H1 (cell line): ENCODE measurements at places on chromosomes 5 and 9. TPM values are rescaled to one million over a fixed set of nuclear protein-coding genes. Genes with fewer than 3 reads are reported as not detected.

DNA sequence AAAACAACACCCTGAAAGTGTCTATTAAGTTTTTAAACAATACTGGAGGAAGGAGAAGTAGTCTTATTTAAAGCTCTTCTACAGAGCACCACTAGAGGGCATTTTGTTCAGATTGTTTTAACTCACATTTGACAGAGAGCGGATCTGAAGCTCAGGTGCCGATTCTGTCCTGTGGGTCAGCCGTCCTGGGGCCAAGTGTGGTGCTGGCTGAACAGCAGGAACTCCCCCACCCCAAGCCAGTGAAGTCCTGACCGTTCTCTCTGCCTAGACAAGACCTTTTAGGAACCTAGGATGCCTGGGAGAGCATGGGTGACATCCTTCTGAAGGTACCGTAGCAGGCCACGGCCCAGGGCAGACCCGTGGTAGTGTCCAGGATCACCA, 3.9 kb downstream of the EXOC3 start:
- no peak for DNase-seq

DNA sequence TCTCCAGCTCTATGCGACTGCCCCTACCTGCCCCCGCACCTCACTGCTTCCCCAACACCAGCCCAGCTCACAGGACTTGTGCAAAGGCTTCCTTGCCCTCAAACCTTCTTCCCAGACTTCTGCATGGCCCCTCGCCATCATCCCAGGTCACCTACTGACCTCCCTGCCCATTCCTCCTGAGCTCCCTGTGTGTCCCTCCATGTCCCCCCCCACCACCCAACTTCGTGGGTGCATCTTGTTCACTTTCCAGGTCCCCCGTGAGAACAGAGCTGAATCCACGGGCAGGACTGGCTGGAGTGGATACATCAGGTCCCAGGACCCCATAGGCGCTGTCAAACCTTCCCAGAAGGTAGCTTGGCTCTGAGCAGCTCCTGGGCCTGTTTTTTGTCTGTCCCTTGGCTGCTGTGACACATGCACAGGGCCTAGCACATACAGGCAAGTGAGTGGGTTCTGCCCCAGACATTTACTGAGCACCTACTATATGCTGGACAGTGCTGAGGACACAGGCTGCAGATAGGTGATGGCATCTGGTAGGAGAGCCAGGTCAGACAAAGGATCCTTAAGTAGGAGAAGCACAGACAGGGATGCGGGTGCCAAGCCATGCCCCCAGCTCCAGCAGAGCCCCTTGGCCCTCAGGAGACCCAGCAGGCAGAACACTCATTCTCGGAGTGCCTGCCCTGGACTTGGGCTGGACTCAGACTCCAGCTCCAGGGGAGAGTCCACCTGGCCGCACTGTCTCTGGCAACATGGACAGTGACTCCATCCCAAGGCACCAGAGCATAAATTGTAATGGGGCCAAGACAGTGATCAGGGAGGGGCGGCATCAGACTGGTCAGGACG, 15.0 kb downstream of the NINJ1 start:
- DNase-seq: no peak

DNA sequence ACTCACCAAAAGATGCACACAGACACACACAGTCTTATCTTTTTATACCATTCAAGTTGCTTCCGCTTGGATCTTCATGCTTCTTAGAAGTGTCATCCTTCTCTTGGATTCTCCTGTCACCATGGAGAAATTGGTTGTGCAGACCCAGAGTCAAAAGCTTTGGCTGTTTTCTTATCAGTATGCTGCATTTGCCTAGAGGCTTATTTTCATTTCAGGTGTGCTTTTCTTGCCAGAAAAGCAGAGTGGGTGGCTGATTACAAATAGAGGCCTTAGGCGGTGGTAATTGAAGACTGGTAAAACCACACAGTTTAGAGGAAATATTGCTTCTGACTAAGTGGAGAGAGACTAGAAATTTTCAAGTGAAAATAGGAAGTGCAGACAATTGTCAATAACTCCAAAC, 70.2 kb upstream of the TLE4 start:
- no peak for DNase-seq

GRCh38 chr5:120605325-120606079, 141.4 kb downstream of the PRR16 start:
- DNase-seq: no peak

DNA sequence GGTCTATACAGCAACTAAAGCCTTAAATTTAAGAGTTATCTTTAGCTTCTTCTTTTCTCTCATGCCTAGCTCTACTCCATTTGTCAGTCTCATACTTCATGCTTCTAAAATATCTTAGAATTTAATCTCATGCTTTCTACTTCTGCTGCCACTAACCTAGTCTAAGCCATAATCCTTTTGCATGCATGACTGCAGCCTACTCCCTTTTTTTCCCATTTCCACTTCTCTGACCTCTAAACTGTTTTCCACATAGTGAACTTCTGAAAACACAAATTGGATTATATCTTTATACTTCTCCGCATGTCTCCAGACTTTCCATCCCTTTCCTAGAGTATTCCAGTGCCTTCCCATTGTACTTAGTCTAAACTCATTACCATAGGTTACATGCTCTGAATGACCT, 193.0 kb downstream of the XRCC4 start:
- no peak for DNase-seq

DNA sequence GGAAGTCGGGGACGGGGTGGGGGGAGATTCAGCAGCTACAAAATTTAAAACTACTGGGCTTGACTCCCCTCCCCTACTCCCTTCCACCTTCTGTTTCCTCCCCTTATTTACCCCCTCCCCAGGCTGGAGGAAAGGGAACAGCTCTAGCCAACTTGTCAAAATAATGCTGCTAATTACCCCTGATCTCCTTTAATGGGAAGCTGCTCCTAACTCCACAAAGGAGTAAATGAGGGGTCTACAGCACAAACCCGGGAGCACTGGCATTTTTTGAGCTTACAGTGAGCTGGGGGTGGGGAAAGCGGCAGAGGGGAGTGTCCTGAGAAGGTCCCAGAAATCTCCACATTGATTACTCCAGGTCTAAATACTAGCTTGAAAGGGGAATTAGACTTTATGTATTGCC, 3.1 kb downstream of the PTCH1 start:
- DNase-seq: no peak

DNA sequence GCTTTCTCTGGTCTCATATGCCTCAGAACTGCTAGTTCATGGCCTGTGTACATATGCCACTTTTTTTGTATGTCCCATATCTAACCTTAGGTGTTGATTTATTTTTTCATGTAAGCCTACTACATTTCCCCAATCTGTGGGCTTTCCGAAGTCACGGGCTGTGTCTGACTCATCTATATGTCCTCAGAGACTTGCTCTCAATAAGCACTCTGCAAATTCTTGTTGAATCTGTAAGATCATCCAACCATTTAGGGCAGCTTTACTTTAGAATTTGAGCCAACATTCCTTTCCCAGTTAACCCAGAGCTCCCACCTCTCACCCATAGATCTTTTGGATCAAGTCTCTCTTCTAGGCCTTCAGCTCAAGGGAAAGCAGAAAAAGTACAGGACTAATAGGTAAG, 263.4 kb downstream of the SEC61B start:
- no peak for DNase-seq

- no peak for DNase-seq
Measured at GRCh38 chr5:83474991-83475390, 3.4 kb downstream of the VCAN start.

- DNase-seq: no peak
Measured at GRCh38 chr5:135458921-135459331, 6.8 kb upstream of the TIFAB start.

DNA sequence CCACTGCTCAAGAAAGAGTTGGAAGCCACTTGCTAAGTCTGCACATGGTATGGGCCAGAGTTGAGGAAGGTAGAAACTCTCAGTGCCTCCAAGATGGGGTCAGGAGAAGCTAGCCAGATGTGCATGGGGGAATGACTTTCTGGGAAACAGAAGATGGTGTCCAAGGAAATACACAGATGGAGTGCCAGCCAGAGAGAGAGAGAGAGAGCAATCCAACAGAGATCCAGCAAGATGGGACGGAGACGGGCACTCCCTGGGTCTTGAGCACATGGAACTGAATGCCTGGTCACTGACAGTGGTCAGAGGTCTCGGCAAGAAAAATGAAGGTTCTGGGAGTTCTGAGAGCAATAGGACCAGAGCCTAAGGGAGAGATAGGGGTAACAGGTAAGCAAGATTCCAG, 82.1 kb downstream of the SH3TC2 start:
- DNase-seq: no peak

- no peak for DNase-seq
Measured at GRCh38 chr5:22780756-22781155, 72.4 kb downstream of the CDH12 start.

DNA sequence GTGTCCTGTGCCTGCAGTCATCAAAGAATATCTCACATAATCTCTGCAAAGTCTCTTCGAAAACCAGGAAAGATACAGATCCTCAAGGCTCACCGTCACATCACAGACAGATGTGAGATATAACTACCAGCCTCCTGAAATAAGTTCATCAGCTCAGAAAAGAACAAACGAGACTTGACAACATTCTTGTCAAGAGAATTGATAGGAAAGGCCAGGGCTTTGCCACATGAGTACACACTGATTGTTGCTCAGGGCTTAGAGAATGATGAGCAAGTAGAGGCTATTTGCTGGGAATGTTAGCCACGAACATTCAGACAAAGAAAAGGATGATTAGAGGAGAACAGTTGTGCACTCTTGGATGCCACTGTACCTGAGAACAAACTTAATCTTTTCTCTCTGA, 535.1 kb downstream of the ELAVL2 start:
- DNase-seq: no peak

DNA sequence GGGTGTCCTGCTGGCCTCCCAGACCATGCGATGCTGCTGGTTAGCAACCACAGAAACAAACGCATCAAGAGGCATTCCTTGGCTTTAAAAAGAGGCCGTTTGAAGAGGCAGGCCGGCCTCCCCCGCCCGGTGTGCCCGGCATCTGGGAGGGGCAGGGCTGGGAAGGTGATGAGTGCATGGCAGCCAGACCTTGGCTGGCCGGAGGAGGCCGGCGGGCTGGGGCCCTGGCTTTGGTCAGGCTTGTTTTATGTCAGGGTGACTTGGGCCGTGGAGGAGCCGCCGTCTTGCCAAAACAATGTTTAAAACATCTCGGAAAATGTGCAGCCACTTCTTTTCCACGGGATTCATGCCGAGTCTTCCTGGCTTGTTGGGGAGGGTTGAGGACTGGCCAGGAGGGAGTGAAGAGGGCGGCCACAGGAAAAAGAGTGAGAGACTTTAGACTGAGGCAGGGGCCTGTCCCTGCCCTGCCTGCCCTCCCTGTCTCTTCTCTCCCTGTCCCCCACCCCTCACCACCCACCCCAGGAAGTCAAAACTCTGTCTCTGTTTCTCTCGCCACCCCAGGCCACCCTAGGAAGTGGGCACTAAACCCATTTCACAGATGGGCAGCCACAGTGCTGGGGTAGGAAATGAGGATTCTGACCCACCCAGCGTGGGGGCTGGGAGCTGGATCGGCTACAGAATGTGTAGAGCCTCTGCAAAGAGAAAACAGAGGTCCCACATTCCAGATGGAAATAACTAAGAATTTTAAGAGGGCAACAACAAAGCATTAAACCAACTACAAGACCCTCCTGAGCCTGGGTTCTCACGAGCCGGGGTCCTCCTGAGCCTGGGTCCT, 143.0 kb downstream of the RXRA start:
- DNase-seq: no peak

GRCh38 chr5:133697536-133698258, 85.4 kb upstream of the FSTL4 start:
- DNase-seq: no peak

DNA sequence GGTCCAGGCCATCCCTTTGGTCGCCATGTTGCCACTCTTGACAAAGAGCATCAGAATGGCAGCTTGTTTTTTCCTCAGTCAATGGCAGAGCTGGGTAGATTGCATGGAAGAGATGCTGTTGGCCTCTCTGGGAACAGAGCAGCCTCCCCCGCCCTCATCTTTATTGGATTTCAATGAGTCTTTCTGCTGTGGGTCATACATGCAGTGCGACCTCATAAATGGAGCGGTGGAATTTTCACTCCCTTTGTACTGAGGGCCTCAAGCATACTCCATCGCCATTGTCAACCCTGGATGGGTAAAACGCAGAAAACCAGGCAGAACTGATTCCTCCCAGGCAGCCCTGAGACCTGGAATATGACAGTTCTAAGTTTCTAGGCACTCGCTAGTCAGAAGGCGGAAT, 71.8 kb downstream of the ZNF618 start:
- DNase-seq: no peak

DNA sequence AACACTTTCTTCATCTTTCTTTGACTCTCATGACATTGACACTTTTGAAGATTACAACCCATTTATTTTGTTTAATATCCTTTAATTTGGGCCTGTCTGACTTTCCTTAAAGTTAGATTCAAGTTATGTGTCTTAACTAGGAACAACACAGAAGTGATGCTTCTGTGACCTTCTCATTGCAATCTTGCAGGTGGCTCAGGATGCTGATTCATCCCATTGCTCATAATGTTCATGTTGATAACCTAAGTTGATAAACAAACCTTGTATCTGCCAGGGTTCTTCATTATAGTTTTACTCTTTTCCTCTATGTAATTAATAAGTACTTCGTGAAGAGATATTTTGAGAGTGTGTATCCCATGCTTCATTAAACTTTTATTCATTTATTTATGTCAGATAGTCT, 107.2 kb upstream of the SHB start:
- DNase-seq: no peak

DNA sequence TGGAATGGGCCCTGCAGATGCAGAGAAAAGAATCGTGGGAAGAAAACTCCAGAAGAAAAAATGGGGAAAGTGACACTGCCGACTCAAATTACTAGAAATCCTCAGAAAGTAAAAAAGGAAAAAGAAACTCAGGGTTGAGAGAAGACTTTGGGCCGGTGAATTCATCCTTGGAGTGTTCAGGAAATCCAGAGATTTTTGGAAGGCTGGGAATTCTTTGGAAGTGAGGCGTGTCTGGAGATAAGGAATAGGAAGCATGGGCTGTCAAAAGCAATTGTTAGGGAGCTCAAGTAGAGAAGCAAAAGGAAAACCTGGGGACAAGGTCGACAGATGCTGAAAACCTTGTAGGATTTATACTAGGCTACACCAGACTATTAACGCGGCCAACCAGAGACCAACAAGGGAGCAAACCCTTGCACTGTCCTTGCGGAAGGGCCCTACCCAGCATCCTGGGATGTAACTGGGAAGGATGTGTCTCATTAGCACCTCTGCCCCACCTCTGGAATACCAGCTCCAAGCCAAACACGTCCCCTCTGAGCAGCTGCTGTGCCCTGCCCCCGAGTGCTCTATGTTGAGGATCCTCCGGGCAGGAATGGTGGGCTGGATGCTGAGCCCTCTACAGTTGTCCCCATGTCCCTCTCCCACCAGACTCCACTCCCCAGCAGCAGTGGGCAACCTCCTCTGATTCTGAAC, 11.6 kb downstream of the DAB2IP start:
- DNase-seq: no peak

DNA sequence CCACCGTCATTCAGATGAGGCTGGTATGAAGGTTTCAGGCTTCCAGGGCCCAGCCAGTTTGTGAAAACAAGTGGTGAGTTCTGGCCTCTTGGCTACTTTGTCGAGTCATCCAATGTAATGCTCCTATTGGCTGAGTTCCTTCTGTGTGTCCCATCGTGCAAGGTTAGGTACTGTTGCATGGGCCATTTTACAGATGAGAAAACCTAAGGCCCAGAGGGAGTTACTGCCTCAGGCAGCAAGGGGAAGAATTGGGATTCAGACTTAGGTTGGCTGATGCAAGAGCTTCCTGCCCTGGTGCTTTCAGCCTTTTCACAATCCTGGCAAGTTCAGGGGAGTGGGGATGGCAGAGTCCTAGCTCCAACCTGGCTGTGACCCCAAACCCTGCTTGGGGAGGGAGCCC, 17.4 kb upstream of the PITX1 start:
- DNase-seq: no peak

PCDHGC5 gene
- 0.78 and 1.1 TPM in 2 replicates for total RNA-seq

HOMER1 gene
- 49.5 and 57.9 TPM in 2 replicates for total RNA-seq

LMX1B gene
- total RNA-seq: 0.37 and 0.52 TPM in 2 replicates

DCAF12 gene
- 27.5 and 29.2 TPM in 2 replicates for total RNA-seq
